ENCODE measurements at places on chromosomes 6 and 20.

DNA sequence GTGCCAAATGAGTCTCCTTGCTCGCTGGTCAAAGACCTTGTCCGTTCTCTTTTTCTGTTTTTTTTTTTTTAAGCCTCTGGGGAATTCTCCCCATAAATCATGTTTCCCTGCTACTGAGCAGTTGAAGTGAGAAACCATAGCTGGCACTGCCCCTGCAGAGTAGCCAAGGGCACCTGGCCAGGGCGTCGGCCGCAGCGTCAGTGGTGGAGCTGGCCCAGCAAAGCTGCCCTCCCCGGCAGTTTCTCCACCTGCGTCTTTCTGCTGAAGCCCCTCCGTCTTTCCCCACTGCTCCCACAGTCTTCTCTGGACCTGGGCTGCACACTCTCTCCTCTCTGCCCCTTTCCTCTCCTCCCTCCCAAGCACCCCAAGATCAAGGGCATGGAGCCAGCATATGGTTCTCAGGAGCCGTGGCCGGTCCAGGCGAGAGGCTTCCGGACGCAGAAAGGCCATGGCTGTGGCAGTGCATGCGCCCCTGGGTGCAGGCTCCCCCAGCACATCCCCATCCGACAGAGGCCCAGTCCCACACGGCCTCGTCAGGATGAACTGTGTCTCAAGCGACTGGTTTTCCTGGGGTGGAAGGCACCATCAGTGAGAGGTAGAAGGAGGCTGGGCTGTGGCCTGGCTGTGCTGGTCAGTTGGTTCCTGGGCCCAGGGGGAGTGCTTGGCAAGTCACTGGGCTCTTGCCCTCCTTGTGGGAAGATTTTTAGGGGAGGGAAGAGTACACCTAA is 218.1 kb downstream of the ERMARD start:
- no peak for DNase-seq

DNA sequence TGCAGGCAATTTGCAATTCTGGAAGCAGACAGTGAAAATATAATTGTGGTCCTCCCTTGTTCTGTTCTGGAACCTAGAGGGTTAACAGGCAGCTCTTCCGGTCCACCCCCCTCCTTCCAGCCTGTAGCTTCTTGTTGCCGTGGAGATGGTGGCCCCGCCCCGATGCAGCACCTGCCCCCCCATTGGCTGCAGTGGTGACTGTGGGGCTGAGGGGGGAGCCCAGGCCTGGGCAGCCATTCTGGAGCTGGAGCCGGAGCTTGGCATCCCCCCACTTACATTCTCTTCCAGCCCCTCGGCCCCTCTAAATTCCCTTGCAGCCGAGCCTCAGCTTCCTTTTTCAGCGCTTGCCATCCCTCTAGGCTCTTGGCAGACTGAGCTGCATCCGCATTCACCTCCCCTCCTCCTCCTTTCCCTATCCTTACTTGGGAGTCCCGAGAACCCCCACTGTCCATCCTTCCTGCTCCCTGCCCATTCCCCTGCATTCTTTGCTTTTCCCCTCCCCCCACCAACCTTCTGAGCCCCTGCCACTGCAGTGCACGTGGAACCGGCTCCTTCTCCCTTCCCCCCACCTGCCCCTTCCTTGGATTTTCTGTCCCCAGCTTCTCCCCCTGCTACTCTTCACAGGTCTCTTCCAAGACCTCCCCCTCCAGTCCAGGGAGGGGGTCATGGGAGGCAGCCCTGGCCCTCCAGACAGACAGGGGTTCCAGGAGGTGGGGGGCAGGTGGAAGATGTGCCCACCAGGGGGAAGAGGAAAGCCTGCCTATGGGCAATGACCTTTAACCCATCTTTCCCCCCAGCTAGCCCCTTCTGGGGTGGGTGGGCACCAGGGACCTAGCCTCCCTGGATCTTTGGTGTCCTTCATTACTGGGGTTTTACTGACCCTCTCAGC is 11.4 kb downstream of the SYNGAP1 start:
- peak; percentile 81 for DNase-seq

- DNase-seq, result no peak
These were observed 3.9 kb upstream of the TRIM39 start for GRCh38 chr6:30322527-30323501.

GRCh38 chr20:11780765-11781369 is 136.8 kb upstream of the BTBD3 start:
- no peak for DNase-seq

DNA sequence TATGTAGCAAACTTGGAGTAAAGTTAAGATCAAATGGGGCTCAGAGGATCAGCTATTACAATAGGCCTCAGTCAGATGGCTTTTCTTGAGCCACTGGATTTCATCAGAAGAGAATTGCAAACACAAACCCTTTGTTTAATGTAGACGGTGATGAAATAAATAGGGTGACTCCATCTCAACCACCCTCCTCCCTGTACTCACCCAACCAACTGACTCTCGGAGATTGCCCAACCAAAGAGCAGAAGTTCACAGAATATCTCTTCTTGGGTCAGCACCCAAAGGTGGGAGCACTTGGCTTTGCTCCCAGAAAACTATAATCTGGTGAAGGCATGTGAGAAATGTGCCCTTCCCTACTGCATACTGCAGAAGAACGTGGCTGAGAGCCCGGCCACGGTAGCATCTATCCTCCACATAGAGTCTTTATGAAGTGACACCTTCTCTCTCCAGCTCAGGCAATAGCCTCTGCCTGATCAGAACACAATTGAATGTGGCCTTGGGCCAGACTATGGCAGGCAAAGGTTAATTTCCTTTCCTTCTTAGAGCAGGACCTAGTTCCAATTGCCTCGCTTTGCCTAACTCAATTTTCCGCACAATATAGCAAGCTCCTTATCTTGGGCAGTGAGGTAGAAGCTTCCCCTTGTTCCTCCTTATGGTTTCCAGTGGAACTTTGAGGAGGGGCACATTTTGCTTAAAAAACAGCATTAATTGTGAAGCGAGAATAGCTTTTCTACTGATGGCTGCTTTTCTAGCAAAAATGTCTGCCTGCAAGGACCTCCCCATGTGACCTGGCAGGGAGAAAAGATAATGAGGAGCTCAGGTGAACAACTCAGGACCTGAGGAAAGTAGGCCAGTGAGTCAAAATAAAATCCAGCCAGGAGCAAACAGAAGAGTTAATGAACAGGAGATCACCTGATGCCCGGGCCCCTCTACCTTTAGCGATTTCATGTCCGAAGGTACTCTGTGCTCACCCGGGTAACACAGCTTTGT is 79.4 kb downstream of the GFOD1 start:
- DNase-seq, result no peak

Measured in caudate nucleus (tissue), 63 donors.